ENCODE measurements at places on chromosomes 12 and 14. TPM values are rescaled to one million over a fixed set of nuclear protein-coding genes. Genes with fewer than 3 reads are reported as not detected.

Gene TRPV4
- total RNA-seq: 0.08 TPM

Gene NCOR2
- 188 TPM for total RNA-seq

Gene HOXC12
- not detected for total RNA-seq

Gene ACSM4
- not detected for total RNA-seq

Gene HSP90B1
- total RNA-seq: 614 TPM

Gene HOXC13
- 9.0 TPM for total RNA-seq

Gene SLC7A8
- total RNA-seq: 0.69 TPM

Gene MYH6
- total RNA-seq: not detected

Gene BCL11B
- total RNA-seq: 0.18 TPM

Gene DPPA3
- total RNA-seq: not detected

Gene KRT78
- total RNA-seq: not detected

Gene SSTR1
- not detected for total RNA-seq

Gene NINJ2
- total RNA-seq: 0.66 TPM

Gene KLHL33
- not detected for total RNA-seq
